ENCODE measurements at places on chromosomes 5 and 9.

DNA sequence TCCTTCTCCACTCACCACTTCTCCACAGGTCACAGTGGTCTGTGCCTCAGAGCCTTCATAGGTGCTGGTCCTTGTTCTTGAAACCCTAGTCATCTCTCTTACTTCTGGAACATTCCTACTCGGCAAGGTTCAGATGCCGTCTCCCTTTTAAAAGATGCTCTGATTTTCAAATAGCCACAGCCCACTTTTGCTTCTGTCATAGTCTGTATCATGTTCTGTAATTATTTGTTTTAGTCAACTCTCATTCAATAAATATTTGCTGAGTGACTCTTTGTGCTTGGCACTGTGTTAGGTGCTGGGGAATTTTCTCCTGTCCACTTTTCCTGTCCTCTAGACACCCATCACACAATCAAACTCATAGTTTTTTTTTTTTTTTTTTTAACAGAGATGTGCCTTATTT lies 181.3 kb upstream of the IL12B start:
- DNase-seq = no peak

GRCh38 chr5:456351-457194 lies 13.6 kb downstream of the EXOC3 start:
- DNase-seq = no peak

DNA sequence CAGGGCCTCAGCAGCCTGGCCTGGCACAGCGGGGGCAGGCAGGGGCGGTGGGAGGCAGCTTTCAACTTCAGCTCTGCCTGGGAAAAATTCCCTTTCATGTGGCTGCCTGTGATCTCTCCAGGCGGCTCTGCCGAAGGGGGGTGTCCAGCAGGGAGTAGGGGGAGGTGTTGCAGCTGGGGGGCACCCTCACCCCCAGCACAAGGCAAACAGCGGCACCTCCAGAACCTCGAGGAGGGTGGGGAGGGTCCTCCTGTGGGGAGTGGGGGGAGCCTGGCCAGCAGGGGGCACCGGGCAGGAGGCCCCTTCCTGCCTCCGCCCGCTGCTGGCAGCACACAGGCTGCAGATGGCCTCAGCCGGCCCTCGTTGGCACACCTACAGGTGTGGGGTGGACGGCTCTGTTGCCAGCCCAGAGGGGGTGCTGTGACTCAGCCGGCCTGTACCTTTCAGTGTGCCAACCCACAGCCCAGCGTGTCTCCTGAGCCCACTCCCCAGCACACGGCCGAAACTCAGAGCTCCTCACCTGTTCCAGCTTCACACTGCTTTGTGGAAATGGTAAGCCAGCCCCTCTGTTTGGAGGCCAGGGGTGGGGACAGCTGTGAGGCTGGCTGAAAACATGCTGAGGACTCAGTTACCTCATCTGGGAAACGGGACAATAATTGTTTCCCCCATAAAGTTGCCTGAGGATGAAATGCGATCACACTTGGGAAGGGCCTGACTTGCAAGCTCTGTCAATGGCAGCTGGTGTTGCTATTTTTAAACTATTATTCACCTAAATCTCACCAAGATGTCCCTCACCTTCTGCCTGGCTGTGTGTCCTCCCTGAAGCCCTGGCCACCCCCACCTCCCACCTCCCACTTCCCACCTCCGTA lies 37.0 kb downstream of the CXXC5 start:
- no peak for DNase-seq

GRCh38 chr5:113118765-113119164 lies 142.2 kb downstream of the DCP2 start:
- no peak for DNase-seq

DNA sequence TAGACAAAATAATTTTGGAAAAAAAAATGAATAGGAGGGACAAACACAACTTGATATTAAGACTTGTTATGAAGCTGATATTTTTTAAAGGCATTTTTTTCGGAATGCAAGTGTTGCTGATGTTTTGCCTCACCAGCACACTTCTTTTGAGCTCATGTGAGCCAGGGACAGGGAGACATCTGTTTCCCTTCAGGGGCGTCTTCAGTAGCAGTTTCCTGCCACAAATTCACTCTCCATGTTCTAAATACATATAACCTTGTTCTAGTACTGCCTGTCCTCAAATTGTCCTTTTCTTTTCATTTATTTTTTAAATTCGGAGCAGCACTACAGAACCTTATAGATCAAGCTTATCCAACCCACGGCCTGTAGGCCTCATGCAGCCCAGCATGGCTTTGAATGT lies 316.0 kb upstream of the PAPPA start:
- DNase-seq = no peak

- DNase-seq = no peak
Observed at GRCh38 chr5:1388383-1388967, 43.6 kb upstream of the CLPTM1L start.

GRCh38 chr5:81854485-81854884 lies 103.6 kb upstream of the SSBP2 start:
- no peak for DNase-seq

- DNase-seq = no peak
Observed at GRCh38 chr9:111872886-111873285, 23.7 kb upstream of the UGCG start.

DNA sequence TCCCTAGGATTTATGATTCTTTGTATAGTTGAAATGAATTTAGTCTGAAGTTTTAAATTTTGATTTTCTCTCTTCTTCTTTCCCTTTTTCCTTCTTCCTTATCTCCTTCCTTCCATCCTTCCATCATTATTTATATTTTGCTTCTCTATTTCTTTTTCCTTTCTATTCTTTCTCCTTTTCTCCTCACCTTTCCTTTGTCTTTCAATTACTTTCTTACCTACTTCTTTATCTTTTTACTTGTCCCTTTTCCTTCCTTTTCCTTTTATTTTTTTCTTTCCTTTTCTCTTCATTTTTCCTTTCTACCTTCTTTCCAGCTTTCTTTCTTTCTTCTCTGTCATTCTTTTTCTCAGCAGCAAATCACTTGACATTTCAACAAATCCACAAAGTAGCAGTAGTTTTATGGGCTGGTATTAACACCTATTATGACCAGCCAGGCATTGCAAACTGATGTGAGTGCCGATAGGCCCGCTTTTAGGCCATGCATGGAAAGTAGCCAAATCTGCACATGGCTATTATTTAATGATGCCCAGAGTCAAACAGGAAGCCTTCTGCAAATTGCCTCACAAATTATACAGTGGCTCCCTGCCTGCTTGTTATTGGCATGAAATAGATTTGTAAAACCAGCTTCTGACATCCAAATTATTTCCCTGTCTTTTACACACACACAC lies 37.1 kb upstream of the NR3C1 start:
- no peak for DNase-seq

GRCh38 chr9:3397766-3398165 lies 128.0 kb downstream of the RFX3 start:
- no peak for DNase-seq

GRCh38 chr5:115578657-115579056 lies 23.6 kb downstream of the TICAM2 start:
- DNase-seq = no peak

GRCh38 chr5:79547429-79547822 lies 33.5 kb upstream of the HOMER1 start:
- DNase-seq = no peak

- DNase-seq = no peak
Observed at GRCh38 chr5:68911840-68912690, 181.7 kb upstream of the SLC30A5 start.

DNA sequence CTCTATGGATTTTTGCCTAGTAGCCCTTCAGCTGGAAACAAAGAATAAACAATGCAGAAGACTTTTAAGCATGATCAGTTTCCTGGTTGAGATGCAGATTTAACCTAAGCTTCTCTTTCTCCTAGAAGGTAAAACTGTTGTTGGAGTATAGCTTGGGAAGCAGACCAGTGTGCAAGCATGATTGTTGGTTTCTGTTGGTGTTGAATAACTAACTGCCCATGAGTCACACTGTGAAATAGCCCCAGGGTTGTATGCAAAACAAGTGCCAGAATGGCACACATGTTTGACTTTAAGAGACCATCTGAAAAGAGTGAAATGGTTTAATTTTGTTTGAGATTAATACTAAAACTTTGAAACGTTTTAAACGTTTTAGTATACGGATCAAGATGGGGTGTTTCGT lies 227.1 kb downstream of the ARHGEF28 start:
- DNase-seq = no peak

- no peak for DNase-seq
Observed at GRCh38 chr9:78493166-78493742, 196.3 kb downstream of the PSAT1 start.

GRCh38 chr5:35922468-35922867 lies 16.0 kb downstream of the CAPSL start:
- DNase-seq = no peak

GRCh38 chr5:53671447-53671846 lies 111.0 kb downstream of the NDUFS4 start:
- DNase-seq = no peak

- no peak for DNase-seq
Observed at GRCh38 chr5:111996574-111996973, 239.6 kb upstream of the NREP start.

GRCh38 chr9:87836536-87836935 lies 46.1 kb upstream of the SPATA31E1 start:
- no peak for DNase-seq

DNA sequence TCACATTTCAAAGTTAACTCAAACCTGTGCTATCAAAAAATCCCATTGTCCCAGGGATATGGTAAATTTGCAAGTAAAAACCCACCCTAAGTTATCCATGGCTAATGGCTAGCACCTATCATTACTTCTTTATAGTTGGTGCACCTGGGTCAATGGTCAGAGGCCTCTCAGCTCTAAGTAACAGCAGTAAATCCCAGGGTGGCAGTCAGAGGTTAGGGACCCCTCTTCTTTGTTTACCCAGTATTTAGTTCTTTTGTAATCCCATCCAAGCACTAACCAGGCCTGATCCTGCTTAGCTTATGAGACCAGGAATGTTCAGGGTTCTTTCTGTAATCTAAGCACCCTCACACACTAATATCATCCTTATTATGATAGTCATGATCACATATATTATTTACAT lies 52.1 kb upstream of the WWC1 start:
- DNase-seq = no peak

DNA sequence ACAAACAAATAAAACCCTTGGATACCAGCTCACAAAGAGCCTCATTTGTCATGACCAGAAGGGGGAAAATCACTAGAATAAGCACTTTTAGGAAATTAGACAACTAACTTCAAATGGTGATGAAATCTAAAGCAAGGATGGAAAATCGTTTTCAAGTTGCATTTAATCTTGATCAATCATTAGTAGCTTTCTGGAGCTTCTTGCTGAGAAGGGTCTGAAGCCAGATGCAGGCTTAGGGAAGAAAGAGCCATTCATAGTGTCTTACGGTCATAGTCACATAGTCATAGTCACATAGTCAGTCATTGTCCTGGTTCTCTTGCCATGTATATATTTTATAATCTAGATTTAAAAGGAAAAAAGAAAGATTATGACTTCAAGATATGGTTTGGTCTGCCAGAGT lies 610.5 kb downstream of the ACTL7B start:
- no peak for DNase-seq

DNA sequence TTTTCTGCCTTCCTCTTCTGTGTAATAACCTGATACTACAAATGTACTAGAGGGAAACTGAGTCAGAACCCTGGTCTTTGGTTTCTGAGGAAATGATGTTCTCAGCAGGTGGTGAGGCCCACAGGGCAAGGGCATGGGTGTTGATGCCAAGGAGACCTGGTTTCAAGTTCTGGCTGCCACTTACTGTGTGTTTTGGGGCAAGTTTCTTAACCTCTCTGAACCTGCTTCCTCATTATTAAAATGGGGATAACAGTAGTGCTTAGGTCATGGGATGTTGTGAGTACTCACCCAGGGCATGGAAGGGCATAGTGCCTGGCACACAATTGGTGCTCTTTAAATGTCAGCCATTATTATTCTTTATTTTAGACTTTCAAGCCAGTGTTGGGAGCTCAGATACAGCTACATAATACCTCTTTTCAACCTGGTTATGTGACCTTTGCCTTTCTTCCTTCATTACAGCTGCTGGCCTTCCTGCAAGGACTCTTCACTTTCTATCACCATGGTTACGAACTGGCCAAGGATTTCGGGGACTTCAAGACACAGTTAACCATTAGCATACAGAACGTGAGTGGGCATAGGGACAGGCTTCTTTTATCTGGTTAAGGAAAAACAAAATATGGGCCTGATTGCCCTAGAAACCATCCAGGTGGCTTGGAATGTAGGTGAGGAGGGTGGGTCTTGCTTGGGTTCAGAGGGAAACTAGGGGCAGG lies 131.5 kb downstream of the ARHGAP26 start:
- DNase-seq = no peak

GRCh38 chr9:89648247-89649000 lies 43.6 kb downstream of the GADD45G start:
- no peak for DNase-seq

DNA sequence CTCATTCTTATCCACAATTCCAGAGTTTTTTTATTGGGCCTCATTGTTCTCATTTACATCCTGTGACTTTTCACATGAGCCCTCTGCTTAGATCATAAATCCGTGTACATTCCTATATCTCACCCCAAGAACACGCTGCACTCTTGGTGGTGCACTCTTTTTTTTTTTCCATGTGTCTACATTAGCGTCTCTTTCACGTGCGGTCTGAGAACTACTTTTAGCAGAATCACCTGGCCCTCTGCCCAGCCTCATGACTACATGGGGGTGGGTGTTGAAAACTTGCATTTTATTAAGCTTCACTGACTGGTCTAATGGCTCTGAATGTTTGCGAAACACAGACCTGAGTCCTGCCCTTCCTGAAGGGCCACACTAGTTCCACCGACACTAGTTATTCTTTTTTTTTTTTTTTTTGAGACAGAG lies 18.6 kb downstream of the C9orf57 start:
- DNase-seq = no peak

DNA sequence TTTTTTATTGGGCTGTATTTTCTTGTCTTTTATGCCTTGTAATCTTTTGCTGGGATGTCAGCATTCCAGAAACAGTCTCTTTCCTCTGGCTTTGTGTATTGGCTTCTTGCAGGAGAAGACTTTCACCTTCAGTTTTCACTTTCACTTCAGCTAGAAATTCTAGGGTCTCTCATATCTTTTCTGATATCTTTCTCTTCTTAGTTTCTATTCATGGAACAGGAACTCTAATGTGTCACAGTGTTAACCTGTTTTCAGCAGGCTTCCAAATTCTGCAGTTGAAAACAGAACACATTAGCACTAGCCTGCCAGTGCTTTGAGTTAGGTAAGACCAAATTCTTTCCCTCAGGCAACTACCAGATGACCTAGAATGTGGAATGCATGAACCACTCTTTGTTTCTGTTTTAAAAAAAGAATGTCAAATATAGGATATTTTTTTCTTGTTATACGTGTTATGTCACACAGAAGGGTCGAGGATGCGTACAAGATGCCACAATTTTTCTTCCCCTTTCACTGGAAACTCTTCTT lies 164.7 kb downstream of the TUSC1 start:
- DNase-seq = no peak

GRCh38 chr9:3740690-3741419 lies 215.1 kb upstream of the RFX3 start:
- DNase-seq = no peak

- no peak for DNase-seq
Observed at GRCh38 chr5:176413255-176413565, 3.1 kb downstream of the CLTB start.

Data from GM12892 (cell line).